ENCODE measurements at places on chromosomes 1 and 21. TPM values are rescaled to one million over a fixed set of nuclear protein-coding genes. Genes with fewer than 3 reads are reported as not detected.

GRCh38 chr1:115669886-115670285, 28.1 kb downstream of the VANGL1 start:
- no peak for DNase-seq

DNA sequence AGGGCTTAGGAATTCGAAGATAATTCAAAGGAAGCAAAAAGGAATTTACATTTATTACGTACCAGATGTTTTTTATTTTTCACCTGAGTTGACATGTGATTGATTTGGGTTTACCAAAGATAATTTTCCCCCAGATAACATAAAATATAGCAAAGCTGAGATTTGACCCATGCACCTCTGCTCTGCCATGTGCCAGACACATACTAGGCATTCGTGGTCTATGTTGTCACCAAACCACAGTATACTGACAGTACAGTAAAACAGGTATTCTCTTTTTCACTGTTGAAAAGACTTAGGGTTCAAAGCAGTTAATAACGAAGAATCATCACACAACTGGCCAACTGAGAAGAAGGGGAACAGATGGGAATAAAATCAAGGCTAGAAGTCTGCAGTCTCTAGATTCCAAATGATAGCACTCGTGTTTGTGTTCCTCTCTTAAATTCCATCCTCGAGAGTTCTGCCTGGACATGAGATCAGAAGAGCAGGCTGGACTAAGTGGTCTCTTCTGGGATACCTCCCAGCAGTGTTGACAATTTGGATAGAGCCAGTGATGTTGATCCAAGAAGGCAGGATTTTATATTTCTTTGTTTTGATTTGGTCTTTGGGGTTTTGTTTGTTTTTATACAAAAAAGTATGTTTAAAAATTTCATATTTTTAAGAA, 85.3 kb upstream of the RAVER2 start:
- DNase-seq = no peak

DNA sequence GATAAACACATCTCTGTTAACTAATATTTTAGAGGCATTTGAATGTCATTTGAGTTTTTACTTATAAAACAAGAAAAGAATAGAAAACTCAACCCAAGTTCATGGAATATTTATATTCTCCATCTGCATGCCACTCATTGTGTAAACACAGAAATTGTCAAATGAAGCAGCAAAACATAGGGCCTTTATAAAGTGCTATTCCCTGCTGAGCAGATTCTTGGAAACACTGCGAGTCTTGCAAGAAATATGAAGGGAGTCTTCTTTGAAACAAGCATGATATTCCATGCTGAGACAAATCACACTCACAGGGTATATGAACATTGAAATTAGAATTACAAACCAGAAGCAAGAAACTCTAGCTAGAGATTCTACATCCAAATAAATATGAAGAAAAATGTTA, 655.8 kb downstream of the BRINP3 start:
- peak; percentile 63 for DNase-seq

Gene CLCNKB
- total RNA-seq = 0.37 TPM

Gene AVPR1B
- total RNA-seq = not detected

Gene FCER1A
- total RNA-seq = 0.92 TPM

Gene PLA2G2F
- not detected for total RNA-seq

DNA sequence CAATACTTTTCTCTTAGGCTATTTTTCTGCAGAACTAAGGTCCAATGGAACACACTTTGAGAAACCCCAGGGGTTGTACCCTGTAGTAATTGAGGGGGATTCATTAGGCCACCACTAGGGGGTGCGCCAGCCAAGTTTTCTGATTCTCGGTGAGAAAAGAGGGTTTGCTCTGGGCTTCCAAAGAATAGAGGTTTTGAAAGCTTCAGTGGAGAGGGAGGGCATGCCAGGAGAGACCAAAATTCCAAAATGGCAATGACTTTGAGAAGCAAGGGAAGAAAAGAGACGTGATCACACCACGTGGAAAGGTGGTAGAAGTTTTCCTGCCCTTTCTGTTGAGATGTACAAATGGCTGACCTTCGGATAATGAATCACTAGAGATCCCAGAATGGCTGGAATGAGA, 323.3 kb downstream of the RPS6KC1 start:
- peak; percentile 81 for DNase-seq

- no peak for DNase-seq
Observed at GRCh38 chr1:171267391-171267790, 19.1 kb downstream of the FMO1 start.

Gene NEK7
- 132 TPM for total RNA-seq

DNA sequence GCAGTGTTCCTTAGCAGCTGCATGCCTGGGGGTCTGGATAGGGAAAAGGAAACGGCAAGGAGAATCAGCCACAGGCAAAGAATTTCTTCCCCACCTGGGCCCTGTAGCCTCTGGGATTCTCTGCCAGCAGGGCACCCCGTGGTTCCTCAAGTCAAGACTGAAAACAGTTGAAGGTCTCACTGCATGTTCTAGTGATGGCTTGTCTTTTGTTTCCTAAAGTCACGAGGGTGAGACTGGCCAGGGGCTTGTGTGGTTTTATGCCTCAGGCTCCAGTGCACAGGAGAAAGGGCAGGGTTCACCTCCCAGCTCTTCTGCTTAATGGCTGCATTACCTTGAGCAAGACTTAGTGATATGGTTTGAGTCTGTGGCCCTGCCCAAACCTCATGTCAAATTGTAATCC, 53.2 kb upstream of the B3GALT5 start:
- no peak for DNase-seq

Gene HSD3B1
- not detected for total RNA-seq

Gene IL24
- total RNA-seq = not detected

GRCh38 chr1:222817529-222817928, 2.7 kb downstream of the DISP1 start:
- DNase-seq = no peak

Gene PDE9A
- 7.2 TPM for total RNA-seq

Gene DIO1
- total RNA-seq = 1.9 TPM

GRCh38 chr1:42924851-42925760, 33.6 kb downstream of the SLC2A1 start:
- no peak for DNase-seq

DNA sequence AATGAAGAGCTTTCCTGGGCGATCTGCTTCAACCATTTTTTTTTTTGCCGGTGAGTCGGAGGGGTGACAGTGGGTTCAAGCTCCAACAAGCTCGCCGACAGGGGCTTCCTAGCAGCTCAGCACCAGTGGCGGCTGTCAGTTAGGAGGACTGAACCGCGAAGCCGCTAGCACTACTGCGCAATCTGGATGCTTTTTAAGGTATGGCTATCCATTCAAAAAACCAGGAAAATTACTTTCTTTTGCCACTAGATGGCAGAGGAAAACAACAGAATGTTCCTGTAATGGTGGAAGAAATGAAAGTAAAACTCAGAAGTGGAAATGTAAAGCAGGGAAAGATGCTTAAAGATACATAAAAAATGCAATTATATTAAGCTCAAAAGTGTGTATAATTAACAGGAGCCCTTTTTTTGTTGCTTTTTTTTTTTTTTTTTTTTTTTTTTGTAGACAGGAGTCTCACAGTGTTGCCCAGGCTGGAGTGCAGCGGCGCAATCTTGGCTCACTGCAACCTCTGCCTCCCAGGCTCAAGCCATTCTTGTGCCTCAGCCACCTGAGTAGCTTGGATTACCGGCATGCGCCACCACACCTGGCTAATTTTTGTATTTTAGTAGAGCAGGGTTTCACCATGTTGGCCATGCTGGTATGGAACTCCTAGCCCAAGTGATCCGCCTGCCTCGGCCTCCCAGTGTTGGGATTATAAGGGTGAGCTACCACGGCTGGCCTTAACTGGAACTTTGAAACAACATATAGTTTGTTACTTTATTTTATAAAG, 8.5 kb downstream of the KYAT3 start:
- DNase-seq = peak; percentile 87

GRCh38 chr1:154901591-154901990, 31.5 kb upstream of the KCNN3 start:
- no peak for DNase-seq

Gene NT5C1A
- total RNA-seq = not detected

DNA sequence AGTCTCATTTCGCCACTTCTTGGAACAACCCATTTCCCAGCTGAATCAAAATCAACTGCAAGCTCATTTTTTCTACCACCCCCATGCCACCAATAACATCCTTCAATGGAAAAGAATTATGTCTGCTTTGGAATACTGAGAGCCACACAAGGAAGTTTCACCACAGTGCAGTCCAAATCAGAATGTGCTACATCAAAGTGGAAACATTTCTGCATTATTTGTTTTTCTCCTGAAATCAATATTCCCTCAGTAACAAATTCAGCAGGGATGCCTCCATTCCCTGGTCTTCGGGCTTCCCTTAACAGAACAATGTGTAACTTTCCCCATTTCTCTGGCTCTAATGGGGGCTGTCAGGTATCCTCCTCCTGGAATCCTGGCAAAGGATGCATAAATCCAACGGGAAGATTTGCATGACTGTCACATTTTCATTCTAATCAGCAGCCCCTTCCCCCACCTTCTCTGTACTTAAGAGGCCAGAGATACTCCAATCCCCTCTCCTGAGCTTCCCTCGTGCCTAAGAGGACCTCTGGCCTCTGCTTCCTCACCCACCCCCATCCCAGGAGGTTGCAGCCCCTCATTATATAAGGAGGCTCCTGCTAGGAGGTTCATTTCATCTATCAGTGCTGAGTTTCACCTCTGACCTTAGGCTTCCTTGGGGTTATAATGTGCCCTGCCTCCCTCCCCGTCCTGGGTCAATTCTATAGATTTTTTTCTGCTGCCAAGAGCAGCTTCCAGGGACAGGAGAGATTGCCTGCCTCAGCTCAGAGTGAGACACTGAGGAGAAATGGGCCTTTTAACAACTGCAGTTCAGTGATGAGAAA, 201.1 kb downstream of the OMA1 start:
- DNase-seq = no peak

- no peak for DNase-seq
Observed at GRCh38 chr1:223133306-223133823, 9.7 kb downstream of the TLR5 start.

Gene CD1D
- total RNA-seq = 3.7 TPM

Gene SPRR2E
- not detected for total RNA-seq

GRCh38 chr1:198860371-198860770, 221.5 kb downstream of the PTPRC start:
- no peak for DNase-seq

Gene PLEKHA6
- total RNA-seq = 2.8 TPM

DNA sequence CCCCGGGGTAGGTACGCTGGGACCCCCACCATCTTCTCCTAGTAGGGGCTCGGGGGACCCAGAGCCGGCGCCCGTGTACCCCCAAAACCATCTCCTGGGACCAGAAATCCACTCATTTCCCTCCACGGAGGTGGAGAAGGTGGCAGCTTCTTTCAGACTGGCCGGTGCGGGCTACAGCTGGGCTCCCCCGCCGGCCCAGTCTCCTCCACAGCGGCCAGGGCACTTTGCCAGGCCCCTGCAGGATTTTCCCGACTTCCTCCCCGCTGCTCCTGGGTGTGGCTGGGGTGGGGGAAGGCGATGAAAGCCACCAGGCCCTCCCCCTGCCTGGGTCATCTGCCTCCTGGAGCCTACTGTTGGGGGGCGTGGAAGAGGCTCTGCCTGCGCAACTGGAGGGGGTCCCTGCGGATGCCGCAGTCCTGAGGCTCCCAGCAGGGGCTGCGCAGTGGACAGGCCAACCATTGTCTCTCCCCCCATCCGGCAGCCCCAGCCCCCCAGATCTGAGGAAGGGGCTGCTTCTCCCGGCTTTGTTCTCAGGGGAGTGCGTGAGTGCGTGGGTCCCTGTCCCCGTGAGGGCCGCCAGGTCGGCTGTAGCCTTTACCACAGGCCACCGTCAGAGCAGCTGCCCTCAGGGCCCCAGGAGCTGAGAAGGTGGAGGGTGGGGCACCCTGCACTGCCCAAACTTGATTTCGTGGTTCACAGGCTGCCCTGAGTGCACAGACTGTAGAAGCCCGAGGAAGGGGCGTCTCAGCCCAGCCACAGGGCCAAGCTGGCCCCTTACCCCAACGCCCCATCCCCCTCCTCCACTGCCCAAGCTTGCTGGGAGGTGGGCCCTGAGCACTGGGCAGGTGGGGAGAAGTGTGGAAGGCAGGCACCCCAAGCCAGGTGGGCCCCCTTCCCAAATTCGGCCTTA, 1.3 kb downstream of the AGRN start:
- peak; percentile 86 for DNase-seq

Gene COL16A1
- total RNA-seq = 83.2 TPM

DNA sequence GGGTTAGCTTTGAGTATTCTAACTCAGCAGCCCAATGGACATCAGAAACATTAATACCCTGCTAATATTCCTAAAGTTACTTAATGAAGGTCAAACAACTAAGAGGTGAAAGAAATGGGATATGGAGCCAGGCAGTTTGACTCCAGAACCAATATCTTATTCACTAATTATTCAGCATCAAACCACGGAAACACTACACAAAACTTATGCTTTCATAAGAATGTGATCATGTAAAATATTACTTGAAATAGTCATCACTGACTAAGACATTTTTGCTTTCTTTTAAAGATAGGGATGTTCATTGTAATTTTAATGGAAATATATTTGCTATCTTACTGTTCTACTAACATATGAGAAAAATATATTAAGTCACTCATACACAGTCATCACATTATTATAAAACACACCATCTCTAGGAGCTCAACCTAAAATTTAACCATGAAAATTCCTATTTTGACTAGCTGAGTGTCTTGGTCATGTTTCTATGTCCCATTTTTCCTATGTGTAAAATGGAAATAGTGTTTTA, 240.9 kb downstream of the KCTD3 start:
- no peak for DNase-seq

- DNase-seq = peak; percentile 20
Observed at GRCh38 chr1:220028346-220028895, 17.9 kb downstream of the EPRS1 start.

DNA sequence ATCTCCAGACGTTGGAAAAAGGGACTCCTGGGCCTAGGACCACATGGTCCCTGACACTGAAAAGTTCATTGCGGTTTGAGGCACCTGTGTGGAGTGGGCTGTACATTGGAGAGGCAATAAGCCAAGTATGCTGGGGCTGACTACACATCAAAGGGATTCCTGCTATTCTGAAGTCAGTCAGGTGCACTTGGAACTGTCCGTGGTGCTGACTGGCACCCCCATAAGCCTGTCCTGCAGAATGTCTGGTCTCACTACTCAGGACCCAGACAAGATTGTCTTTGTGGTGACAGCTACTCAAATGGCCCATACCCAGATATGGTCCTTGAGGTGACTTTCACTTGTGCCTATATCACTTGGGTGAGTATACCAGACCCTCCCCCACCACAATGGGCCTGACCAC, 150.6 kb downstream of the RWDD3 start:
- peak; percentile 52 for DNase-seq

DNA sequence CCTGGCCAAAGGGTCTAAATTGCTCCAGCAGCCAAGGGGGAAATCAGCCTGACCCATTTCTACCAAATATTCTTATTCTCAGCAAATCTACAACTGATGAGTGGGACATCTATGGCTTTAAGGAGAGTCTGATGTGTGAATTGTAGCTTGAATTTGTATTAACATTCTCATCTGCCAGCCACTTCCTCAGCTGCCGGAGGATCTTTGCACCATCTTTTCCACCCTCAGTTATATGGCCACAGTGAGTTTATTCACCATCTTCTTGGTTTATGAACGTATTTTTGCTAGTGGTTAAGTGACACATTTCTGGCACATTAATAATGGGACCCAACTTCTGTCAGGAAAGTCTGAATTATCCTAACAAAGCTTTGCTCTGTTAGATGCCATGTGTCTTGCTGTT, 69.6 kb downstream of the COLGALT2 start:
- no peak for DNase-seq

Gene UTS2
- total RNA-seq = not detected

Gene ADAR
- 141 TPM for total RNA-seq

- DNase-seq = peak; percentile 94
Observed at GRCh38 chr1:181503171-181503810, 20.0 kb downstream of the CACNA1E start.

Gene BRINP2
- total RNA-seq = 0.15 TPM

GRCh38 chr1:87754139-87754538, 425.5 kb downstream of the LMO4 start:
- no peak for DNase-seq

Gene VHLL
- total RNA-seq = not detected

- DNase-seq = peak; percentile 53
Observed at GRCh38 chr1:155277902-155278688, 832 bp downstream of the HCN3 start.

Data from lung (tissue), 17 donors.